HCEC 1CT (cell line): ENCODE measurements at places on chromosomes 5 and 9.

GRCh38 chr5:1762121-1762882, 37.3 kb downstream of the MRPL36 start:
- DNase-seq: no peak

DNA sequence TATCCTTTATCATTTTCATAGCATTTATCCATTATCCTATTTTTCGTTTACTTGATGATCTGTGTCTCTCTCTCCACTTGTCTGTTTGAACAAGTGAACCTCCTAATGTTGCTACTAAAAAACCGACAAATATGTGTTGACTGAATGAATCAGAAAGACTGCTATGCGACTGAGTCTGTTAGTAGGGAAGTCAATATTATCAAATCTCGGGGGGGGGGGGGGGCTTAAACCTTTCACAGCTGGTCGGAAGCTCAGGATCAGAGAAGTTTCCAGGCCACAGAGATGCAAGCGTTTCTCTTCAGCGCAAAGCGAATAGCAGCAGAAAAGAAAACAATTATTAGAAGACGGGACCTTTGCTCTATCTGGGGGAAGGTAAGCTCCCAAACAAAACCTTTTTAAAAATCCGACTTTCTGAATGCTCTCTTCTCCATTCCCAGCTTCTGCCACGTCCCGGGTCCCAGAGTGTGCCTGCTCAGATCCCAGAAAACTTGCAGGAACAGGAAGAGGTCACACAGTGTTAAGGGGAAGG, 412 bp downstream of the RIOK2 start:
- DNase-seq: peak; percentile 4

GRCh38 chr5:141641634-141642267, 5.0 kb downstream of the RELL2 start:
- DNase-seq: peak; percentile 81

GRCh38 chr9:119861842-119862241, 492.6 kb upstream of the BRINP1 start:
- no peak for DNase-seq

DNA sequence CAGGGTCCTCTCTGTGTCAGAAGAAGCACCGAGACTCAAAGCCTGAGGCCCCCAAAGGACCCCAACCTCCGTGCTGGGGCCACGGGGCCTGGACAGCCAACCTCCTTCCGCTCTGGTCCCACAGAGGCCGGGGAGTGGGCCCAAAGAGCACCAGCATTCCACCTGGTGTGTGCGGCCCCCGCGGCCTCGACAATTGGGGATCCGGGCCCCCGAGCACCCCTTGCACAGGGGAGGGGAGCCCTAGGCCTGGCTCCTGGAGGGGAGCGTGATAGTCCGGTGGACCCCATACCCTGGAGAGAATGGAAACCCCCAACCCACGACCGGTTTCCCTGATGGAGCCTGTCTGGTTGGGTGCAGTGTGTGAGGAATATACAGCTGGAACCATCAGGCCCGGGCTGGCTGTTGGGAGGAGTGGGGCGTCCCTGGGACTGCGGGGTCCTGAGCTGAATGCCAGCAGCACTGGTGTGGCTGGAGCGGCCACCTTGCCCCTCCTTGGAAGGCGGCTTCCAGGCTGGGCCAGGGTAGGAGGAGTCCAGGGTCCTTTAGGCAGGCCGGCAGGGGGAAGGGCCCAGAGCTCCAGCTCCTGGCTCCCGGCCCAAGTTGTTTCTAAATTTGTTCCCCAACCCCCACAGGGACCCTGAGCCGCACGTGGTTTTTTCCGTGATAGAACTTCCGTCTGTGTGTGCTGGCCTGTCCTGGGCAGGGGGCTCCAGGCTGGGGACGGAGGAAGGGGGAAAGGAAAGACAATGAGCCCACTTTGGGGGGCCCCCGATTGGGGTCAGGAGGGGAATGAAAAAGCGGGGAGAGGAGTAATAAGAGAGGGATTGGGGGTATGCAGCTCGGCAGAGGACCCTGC, 825 bp upstream of the TOR4A start:
- peak; percentile 67 for DNase-seq

- DNase-seq: no peak
Measured at GRCh38 chr9:128276574-128277270, 646 bp downstream of the SWI5 start.

GRCh38 chr5:1003296-1003937, 5.2 kb upstream of the NKD2 start:
- DNase-seq: no peak

- DNase-seq: no peak
Measured at GRCh38 chr9:72872718-72873117, 80.1 kb downstream of the ALDH1A1 start.

GRCh38 chr5:158140120-158140731, 281.3 kb upstream of the CLINT1 start:
- DNase-seq: peak; percentile 73

DNA sequence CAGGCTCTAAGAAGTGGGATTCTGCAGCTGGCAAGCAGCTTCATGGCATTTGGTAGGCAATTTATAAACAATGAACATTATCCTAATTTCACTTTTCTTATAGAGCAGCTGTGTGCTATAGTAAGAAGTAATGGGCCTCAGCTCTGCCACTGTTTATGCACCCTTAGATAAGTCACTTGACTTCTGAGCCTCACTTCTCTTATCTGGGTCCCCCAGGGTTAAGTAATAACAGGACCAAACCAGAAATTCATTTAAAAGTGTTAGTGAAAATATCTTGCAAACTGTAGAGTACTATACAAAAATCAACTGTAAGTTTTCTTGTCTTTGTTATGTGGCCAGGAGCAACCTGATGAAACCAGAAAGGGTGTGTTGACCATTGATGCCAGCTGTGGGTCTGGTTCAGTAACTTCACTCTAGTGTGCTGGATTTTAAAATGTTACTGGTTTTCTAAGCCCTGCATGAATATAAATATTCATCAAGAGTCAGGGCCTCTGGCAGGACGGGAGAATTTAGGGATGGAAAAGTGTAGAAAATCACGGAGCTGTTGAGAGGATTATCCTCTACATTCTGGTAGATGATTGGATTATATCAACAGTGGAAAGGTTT, 24.2 kb downstream of the TNFAIP8 start:
- no peak for DNase-seq

DNA sequence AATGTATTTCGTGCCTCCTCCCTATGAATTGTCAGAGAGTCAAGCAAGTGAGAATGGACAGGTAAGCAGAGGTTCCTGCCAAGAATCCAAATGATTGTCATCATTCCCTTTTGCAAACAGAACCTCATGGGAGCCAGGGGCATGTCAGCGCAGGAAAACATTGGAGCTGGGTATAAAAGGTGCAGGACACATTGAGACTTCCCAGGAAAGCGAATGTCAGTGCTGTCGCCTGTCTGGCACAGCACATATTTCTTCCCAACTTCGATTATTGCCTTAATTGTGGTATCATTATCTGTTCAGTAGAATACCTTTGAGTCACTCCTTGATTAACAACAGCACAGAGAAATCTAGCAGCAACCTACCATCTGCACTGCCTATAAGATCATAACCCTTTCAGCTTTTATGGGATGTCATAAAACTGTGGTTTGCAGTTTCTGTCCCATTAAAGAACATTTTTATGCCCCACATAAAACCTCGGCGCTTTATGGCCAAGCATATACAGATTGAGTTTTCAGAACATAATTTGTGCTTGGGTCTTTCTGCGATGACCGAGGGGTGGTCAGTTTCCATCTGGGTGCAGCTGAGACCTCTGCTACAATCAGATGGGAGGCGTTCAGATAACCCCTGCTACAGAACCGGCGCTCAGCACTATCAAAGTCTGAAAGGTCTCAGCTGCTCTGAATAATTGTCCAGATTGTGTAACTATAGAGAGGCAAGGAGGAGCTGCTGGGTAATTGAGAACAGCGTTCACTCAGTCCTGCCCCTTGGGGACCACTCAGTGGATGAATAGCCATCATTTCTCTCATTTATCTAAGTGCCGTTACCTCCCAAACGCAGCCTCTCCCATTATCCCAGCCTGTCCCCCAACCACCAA, 30.9 kb upstream of the WWC1 start:
- DNase-seq: no peak

GRCh38 chr9:14037331-14037730, 276.6 kb downstream of the NFIB start:
- DNase-seq: no peak

DNA sequence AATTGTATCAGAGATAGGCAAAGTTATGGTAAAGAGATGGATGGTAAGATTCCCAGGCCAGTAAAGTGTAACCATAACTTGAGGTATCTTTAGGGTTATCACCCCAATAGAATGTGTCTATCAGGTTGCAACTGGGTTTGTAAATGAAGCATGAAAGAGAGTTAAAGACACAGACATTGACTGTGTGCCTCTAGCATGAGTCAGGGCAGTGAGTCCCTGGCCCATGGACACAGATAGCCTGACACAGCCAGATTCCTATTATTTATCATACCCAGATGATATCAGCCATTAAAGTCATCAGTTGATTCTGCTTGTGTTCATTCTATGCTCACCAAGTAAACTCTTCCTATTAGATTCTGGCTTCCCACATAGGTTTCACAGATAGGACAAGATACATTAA, 33.5 kb upstream of the SNAPC3 start:
- no peak for DNase-seq

- DNase-seq: no peak
Measured at GRCh38 chr5:120375248-120375647, 88.9 kb upstream of the PRR16 start.

- DNase-seq: no peak
Measured at GRCh38 chr9:87889065-87889881, 6.6 kb downstream of the SPATA31E1 start.

GRCh38 chr5:145921211-145921610, 15.2 kb upstream of the SH3RF2 start:
- DNase-seq: no peak

DNA sequence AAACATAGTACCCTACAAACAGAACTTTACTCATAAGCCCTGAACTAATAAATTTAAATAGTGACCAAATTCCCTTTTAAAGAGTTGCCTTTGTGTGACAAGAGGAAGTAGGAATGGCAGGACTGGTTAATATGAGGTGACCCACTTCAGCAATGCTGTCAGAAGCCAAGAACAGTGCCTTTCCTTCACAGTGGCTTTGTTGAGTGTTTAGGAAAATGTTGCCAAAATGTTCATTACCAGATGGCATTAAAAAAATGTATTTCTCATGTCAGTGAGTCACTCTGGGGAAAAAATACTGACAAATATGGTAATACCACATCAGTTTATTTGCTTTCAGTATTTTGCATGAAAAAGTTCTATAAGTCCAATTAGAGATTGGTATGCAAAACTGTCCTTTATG, 103.3 kb downstream of the DIRAS2 start:
- no peak for DNase-seq

- peak; percentile 77 for DNase-seq
Measured at GRCh38 chr5:102681403-102681983, 73.6 kb upstream of the PAM start.

GRCh38 chr5:107876261-107876660, 205.5 kb upstream of the EFNA5 start:
- no peak for DNase-seq

- DNase-seq: no peak
Measured at GRCh38 chr9:32577316-32577715, 4.4 kb upstream of the NDUFB6 start.
